ENCODE measurements at places on chromosomes 5 and 9. TPM values are rescaled to one million over a fixed set of nuclear protein-coding genes. Genes with fewer than 3 reads are reported as not detected.

The QRFP gene
- not detected for total RNA-seq

The CDKN2AIPNL gene
- total RNA-seq: 47.1 TPM

The PAEP gene
- not detected for total RNA-seq

The UBLCP1 gene
- 32.4 TPM for total RNA-seq

The GOLGA1 gene
- 10.7 TPM for total RNA-seq

The SLC34A3 gene
- 0.07 TPM for total RNA-seq

The CDX1 gene
- total RNA-seq: not detected

The CER1 gene
- not detected for total RNA-seq

The SCGB3A1 gene
- not detected for total RNA-seq

The ZDHHC11 gene
- total RNA-seq: 14.6 TPM

The OR1J2 gene
- not detected for total RNA-seq

The SOX30 gene
- 0.06 TPM for total RNA-seq

The DMRT3 gene
- not detected for total RNA-seq

The ANGPTL2 gene
- 0.06 TPM for total RNA-seq

The OLFM1 gene
- total RNA-seq: 9.6 TPM

The FAM153A gene
- total RNA-seq: not detected

The GLRX gene
- 71.2 TPM for total RNA-seq

The FOXD4L6 gene
- total RNA-seq: not detected

The SNCAIP gene
- total RNA-seq: not detected

The WHRN gene
- 8.1 TPM for total RNA-seq

The BICD2 gene
- total RNA-seq: 34.2 TPM

The ABCA1 gene
- total RNA-seq: 6.5 TPM

The IFNA10 gene
- total RNA-seq: not detected

The DMRT2 gene
- not detected for total RNA-seq

The CLK4 gene
- 10.2 TPM for total RNA-seq

The OCLN gene
- 11.7 TPM for total RNA-seq

The C8G gene
- total RNA-seq: 0.64 TPM

The EQTN gene
- not detected for total RNA-seq

The IL31RA gene
- 1.8 TPM for total RNA-seq

The ZDHHC11B gene
- total RNA-seq: 1.3 TPM

The IFNA21 gene
- not detected for total RNA-seq

The CEL gene
- 0.74 TPM for total RNA-seq

The HTR4 gene
- not detected for total RNA-seq

The BARHL1 gene
- total RNA-seq: not detected

The PTPA gene
- total RNA-seq: 135 TPM

The LCN1 gene
- not detected for total RNA-seq

The FCN1 gene
- total RNA-seq: not detected

The TLR4 gene
- 0.31 TPM for total RNA-seq

The TAF11L10 gene
- not detected for total RNA-seq

The SVEP1 gene
- 1.6 TPM for total RNA-seq

The IL33 gene
- 0.83 TPM for total RNA-seq

The PPP6C gene
- total RNA-seq: 27.2 TPM

The SKP2 gene
- 21.2 TPM for total RNA-seq

The RGS14 gene
- total RNA-seq: 6.9 TPM

The RNF183 gene
- 0.09 TPM for total RNA-seq

The FGFR4 gene
- 22.3 TPM for total RNA-seq
